ENCODE measurements at places on chromosomes 11 and 22.
A peak's percentile ranks its signal among the peaks of the same experiment; 100 is the strongest.

GRCh38 chr22:25407859-25408229, 156.6 kb upstream of the GRK3 start:
- DNase-seq = no peak

DNA sequence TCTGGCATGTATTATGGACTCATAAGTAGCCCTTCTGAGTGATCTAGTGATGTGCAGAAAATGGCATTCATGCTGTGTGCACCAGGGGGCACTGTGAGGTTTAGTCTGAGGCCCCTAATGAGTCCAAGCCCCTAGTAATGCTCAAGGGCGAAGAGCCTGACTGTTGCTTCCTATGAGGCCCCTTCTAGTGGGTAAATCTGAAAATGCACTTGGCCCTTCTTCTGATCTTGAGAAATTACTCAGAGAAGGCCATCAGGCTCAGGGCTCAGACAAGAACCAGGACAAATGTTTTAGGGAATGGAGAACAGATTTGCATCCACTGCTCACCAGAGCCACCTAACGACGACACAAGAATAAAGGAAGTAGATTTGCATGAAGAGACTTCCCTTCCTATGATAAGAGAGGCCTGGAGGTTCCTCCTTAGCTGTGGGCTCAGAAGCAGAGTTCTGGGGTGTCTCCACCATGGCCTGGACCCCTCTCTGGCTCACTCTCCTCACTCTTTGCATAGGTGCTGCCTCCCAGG, 75.8 kb downstream of the GGTLC2 start:
- peak; percentile 6 for DNase-seq

GRCh38 chr11:59207988-59208451, 4.7 kb downstream of the MPEG1 start:
- peak; percentile 13 for DNase-seq

GRCh38 chr11:20035701-20036601, 124.3 kb downstream of the DBX1 start:
- peak; percentile 9 for DNase-seq

GRCh38 chr22:23262518-23263332, 82.4 kb downstream of the BCR start:
- DNase-seq = no peak

DNA sequence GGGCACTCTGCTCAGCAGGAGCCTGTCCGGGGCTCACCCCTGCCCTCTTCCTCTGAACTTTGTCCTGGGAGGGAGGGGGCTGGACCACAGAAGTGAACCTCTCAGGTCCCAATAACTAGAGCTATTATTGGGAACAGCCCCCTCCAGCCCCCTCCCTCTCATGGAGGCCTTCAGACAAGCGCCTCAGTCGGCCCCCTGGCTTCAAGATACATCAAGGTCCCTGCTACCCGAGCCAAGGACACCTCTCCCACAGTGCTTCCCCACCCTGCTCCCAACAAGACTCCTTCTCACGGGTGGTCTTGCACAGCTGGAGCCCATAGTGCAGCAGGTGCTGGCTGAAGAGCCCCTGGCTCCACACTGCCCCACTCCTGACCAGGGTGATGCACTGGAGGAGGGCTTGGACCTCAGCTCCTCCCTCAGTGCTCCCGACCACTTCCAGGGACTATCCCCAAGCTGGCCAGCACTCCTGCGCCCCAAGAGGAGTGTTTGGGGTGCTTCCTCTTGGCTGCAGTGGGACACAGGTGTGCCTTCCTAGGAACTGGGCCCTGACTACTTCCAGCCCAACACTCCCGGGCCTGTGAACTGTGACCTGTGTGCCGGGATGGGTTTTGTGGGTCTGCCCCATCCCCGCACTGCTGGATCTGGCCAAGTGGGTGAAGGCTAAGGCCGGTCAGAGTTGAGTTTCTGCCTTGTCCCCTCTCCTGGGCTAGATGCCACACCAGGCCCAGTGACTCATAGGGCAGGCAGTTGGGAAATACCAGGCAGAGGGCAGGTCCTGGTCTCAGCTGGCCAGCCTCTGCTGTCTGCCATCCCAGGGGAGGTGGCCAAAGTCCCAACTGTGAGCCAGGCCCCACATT, 2.2 kb downstream of the PNPLA2 start:
- DNase-seq = no peak

- DNase-seq = no peak
Measured at GRCh38 chr11:94926698-94927237, 46.6 kb downstream of the CWC15 start.

- DNase-seq = no peak
Measured at GRCh38 chr22:16914006-16914405, 88.8 kb upstream of the XKR3 start.

DNA sequence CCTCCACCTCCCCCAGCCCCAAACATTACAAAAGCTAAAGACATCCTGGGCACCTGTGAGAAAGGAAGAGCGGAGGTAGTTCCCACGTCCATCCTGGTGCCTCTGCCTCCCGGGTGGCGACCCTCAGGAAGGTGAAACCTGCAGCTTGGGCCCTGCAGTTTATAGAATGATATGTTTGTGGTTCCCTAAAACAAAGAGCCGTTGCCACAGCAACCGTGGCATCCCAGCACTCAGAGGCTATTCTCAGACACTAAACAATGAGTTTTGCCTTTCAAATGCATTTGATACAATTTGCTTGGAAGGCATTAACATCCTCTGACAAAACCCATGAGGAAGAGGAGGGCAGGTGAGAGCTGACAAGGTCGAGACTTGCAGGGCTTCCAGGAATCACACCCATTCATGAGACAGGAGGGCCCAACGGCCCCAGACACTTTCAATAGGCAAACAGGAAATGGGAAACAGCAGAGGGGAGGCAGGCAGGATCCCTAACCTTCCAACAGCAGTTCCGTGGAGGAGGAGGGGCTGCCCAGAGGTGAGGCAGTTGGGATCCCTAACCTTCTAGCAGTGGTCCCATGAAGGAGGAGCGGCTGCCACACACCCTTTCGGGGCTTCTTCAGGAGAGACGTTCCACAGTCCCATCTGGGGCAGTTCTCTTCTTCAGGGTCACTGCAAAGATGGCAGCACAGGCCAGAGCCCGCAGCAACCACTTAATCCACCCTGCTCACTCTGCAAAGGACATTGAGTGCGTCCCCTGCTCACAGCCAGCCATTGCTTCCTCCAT, 379.2 kb downstream of the SHANK2 start:
- DNase-seq = peak; percentile 85

DNA sequence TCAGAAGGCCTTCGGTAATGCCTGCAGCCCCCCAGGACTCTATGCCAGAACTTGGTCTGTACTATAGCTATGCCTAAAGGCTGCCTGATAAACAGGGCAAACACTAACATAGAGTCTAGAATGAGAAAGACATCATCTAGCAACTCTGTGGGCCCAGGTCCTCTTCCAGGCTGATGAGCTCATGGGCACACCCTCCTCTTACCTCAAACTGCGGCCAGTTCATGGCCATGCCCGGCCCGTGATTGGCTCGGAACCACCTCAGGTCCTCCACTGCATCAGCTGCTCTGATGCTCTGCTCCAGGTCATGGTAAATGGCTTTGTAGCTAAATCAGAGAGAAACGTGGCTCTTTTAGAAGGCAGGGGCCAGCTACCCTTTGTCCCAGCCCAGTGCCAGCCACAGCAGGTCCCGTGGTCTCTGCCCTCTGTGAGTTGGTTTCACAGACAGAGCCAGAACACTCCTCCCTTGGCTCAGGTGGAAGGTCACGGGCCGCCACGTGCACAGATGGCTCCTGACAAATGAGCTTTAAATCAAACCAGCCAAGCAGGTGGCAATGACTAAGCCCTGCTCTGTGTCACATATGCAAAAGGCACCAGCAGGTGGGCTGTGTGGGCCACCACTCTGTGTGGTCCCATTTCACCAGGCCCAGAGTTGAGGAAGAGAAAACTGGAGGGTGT, 25.0 kb upstream of the ARFGAP3 start:
- DNase-seq = no peak

GRCh38 chr22:46842606-46843005, 80.2 kb downstream of the TBC1D22A start:
- no peak for DNase-seq

DNA sequence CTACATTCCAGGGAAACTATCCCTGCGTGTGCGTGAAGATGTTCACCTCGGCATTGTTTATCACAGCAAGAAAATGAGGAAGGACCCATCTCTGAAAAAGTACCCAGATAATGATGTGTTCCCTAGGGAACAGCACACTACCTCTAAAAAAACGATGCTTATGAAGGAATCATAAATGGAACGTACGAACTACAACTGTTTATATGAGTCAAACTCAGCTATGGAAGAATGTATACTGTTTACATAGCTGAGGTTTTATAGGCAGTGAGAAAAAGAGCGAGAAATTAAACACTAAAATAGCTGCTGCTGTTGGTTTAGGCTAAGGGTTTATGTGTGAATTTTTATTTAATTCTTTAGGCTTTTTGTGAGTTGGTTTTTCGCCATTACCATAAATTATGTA, 48.9 kb downstream of the APOL1 start:
- no peak for DNase-seq

- DNase-seq = no peak
Measured at GRCh38 chr22:19884954-19885751, 30.5 kb upstream of the GNB1L start.

GRCh38 chr11:68012044-68012842, 2.1 kb downstream of the ALDH3B1 start:
- DNase-seq = no peak

GRCh38 chr11:120959189-120959588, 64.7 kb upstream of the TBCEL start:
- DNase-seq = peak; percentile 3

- no peak for DNase-seq
Measured at GRCh38 chr22:42985531-42985905, 29.4 kb downstream of the PACSIN2 start.

GRCh38 chr22:33920197-33920540, at the start of gene LARGE1:
Gene LARGE1 (minus strand): TSS chr22:33920476.
- no peak for DNase-seq

DNA sequence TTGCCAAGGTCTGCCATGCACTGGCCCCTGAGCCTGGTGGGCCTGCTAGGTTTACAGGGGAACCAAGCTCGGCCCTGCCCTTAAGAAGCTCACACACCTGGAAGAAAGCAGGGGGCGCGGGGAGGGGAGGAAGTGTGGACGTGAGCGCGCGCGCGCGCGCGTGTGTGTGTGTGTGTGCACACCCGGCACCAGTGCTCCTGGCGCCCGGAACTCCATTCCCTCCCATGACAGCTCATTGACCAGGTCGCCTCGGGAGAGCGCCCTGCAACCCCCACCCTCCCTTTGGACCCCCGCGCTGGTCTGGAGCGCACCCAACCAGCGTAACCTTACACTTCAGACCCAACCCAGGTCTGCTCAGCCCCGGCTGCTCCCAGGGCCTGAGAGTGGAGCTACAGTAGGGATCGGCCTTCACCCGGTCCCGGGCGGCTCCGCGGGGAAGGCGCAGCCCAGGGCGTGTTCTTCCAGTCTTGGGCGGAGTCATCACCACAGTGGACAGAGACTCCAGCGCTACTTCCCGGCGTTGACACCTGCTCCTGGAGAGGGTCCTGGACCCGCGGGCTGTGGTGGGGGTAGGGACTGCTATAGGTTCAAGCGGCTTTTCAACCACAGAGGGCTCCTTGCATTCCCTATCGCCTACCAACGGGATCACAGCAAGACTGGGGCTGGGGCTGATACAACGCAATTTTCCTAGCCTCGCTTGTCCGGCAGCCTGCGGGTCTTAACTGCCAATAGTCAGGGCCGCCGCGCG, 1.5 kb downstream of the GALNT18 start:
- DNase-seq = peak; percentile 21

DNA sequence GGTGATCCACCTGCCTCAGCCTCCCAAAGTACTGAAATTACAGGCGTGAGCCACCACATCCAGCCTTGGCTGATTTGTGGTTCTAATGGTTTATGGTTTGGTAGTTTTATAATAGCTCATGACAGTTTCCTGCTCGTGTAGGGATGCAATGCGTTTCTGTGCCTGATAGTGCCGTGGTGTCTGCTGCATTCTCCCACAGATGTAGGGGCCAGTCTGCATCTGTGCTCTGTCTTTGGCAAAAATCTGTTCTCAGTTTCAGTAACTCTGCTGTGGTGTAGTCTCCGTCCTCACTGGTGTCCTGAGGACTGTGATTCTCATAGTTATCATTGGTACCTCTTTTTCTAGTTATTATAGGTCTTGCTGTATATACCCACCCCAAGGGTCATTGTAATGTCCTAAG, 16.3 kb downstream of the ST14 start:
- no peak for DNase-seq

- no peak for DNase-seq
Measured at GRCh38 chr11:73154178-73154577, 12.1 kb upstream of the FCHSD2 start.

DNA sequence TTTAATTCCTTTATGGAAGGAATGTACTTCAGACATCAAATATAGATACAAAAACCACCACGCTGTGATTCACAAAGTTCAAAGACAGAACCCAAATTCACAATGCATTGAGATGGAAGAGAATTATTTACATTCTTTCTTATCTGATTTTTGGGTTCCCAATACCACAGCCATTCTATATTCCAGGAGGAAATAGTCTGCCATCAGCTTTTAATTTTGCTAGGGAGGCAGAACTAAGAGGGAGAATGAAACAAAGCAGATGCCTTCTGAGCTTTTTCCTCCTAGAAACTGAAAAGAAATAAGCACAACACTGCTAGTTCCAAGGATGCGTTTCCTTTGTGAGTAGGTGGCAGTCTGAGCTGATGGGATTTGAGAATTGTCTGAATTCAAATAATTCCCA, 283.0 kb upstream of the NARS2 start:
- DNase-seq = no peak

DNA sequence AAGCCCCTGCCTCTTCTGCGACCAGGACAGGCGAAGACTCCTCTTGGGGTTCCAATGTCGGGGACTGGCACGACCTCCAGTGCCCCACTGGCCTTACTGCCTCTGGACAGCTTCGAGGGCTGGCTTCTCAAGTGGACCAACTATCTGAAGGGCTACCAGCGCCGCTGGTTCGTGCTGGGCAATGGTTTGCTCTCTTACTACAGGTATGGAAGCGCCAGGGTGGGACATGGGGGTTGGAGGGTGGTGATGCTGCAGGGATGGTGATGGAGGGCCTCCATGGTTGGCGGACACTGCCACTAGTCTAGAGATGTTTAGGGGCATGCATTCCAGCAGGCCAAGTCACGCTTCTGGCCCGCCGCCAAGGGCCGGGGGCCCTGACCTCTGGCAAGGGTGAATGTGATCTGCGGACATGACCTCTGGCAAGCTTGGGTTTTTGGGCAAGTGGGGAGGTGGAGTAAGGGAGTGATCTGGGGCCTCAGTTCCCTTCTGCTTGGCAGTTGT, 727 bp downstream of the OSBP2 start:
- no peak for DNase-seq

GRCh38 chr11:119481667-119482400, 58.9 kb upstream of the THY1 start:
- DNase-seq = no peak

- DNase-seq = no peak
Measured at GRCh38 chr11:46181387-46181786, 60.1 kb upstream of the PHF21A start.

Measured in NCI-H748 treated with DMSO at 0.1 percent for 48 hours (cell line).